ENCODE measurements at places on chromosomes 2 and 18.

GRCh38 chr18:7301094-7301493 is 70.2 kb downstream of the LRRC30 start:
- no peak for DNase-seq

DNA sequence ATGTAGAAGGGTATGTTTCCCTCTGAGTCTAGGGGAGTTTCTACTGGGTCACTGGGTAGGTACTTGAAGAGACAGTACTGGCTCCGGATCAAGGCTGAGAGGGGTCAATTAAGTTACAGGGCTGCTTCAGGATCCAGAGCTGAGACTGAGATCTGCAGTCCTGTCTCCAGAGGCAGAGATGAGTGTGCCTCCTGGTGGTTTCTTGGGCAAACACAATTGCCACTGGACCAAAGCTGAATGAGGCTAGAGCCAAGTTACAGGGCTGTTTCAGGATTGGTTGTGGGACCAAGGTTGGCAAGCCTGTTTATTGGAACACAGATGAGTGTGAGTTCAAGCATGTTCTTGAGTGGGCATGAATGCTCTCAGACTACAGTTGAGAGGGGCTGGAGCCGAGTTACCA is 157.9 kb downstream of the ADCYAP1 start:
- no peak for DNase-seq

DNA sequence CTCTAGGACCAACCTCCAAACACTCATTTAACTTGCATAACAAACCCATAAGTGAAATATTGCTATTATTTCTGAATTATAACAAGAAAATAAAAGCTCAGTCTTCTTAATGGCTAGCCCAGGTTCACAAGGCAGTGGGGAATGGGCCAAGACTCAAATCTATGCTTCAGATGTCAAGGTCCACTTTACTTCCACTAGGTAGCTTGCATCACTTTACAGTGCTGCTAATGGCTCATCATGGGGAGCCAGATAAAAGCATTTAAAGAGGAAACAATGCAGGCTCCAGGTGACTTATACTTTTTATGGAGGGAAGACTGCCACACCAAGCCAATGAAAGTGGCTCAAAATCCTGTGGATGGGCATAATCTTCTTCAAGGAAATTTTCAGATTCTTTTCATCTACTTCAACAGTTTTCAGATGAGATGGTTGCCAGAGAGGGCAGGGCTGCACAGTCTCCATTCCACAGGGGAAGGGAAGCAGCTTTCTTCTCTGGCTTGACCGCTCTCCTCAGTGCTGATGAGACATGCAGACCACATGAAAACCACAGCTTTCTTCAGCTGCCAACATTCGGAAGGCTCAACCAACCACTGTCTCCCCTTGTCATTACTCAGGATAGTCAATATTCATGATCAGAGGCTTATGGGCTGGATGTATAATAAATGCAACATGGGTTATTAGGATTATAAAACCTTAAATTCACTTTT is 361.9 kb upstream of the MEX3C start:
- DNase-seq: no peak

- no peak for DNase-seq
Measured at GRCh38 chr2:174635015-174635593, 37.5 kb upstream of the WIPF1 start.

DNA sequence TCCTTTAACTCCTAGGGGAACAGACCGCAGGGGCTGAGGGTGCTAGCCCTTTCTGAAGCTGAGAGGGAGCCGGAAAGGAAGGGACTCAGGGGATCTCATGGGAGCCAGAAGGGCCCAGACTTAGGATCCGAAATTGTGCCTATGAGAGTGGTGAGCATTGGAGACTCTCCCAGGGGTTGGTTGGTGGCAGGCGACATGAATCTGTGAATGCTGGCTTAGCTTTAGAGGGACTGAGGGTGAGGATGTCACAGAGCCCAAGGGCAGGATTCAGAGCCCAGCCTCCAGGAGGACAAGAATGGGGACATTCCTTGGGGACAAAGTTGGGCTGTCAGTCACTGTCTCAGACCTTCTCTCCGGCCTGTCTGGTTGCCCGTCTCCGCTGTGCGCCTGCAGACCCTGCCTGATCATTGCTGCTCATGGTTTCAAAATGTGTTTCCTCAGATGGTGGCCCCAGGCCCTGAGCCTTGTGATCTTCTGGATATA is 17.5 kb downstream of the GNLY start:
- DNase-seq: no peak

GRCh38 chr2:75800456-75800855 is 89.7 kb upstream of the GCFC2 start:
- DNase-seq: no peak

Data from NCI-H1436 (cell line).